ENCODE measurements at places on chromosomes 16 and 17.

DNA sequence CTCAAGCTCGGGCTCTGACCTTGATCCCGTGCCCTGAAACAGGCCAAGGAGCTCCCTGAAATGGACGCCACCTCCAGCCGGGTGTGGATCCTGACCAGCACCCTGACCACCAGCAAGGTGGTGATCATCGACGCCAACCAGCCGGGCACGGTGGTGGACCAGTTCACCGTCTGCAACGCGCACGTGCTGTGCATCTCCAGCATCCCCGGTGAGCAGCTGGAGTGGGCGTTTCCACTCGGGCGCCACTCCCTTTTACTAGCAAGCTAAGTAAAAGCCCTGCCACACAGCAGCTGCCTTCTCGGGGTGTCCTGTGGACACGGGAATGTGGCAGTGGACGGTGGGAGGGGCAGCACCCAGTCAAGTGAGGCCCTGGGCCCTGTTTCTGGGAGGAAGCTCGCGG, 6.4 kb downstream of the NME3 start:
- no peak for DNase-seq

GRCh38 chr17:41163828-41164227, 3.3 kb upstream of the KRTAP4-4 start:
- no peak for DNase-seq

DNA sequence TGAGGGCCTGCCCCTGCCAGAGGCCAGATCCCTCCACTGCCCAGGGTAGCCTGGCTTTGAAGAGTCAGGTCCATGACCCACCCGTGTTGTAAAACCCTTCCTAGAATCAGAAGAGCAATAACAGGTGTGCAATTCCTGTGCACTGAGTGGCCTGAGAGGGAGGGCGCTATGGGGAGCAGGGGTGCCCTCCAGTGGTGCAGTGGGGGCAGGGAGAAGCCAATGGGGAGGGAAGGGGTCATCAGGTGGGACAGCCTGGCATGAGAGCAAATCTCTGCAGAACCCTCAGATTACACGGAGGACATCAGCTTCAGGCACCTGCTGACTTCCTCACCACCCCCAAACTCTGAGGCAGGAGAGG, 72.9 kb upstream of the ZNF469 start:
- DNase-seq, result no peak

GRCh38 chr17:81809556-81809998, 5.6 kb downstream of the GCGR start:
- DNase-seq, result no peak

GRCh38 chr17:20226814-20227482, 217.8 kb downstream of the SPECC1 start:
- DNase-seq, result peak; percentile 89

All from activated naive CD4-positive, alpha-beta T cell treated with anti-CD3 and anti-CD28 coated beads, Interleukin-2, amount 10 ng/mL, durations not matched to agents 7 days and 5 days (primary cell).